Activated naive CD4-positive, alpha-beta T cell treated with anti-CD3 and anti-CD28 coated beads, Interleukin-2, amount 50 U/mL, for 72 hours (primary cell): ENCODE measurements at places on chromosomes 3 and 15.

- no peak for DNase-seq
These were observed 71.2 kb downstream of the GABRG3 start for GRCh38 chr15:27042230-27042629.

DNA sequence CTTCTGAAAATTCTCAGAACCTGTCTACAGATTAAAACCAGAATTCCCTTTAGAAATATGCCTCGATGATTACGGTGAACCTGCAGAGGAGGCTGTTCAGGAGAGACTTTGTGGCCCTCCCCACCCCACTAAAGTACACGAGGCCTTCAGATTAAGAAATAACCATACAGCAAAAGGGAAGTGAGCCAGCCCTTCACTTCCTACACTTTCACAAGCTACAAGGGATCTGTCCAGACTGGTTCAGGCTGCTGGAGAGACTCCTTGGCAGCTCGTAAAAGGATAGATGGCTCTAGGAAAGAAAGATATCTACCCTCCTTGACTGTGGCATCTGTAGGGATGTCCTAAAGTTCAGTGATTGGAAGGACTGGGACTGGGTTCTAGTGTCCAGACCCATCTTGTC, 102.6 kb downstream of the ALDH1A2 start:
- DNase-seq: no peak

GRCh38 chr15:73325191-73325861, 43.4 kb downstream of the HCN4 start:
- DNase-seq: no peak

DNA sequence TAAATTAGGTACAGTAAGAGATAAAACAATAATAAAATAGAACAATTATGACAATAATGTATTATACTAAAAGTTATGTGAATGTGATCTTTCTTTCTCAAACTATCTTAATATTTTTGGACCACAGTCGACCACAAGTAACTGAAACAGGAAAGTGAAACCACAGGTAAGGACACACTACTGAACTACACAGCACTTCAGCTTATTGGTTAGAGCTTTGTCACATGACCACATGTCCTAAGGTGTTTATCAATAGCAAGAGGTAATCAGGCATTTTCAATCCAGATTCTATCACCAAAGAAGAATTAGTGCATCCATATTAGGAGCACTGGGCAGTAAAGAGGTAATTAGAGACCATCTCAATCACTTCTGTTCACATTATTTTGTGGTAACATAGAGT, 392.8 kb downstream of the RSL24D1 start:
- no peak for DNase-seq

GRCh38 chr3:197508461-197508860, 47.3 kb downstream of the BDH1 start:
- no peak for DNase-seq

- no peak for DNase-seq
These were observed 54.8 kb downstream of the NMD3 start for GRCh38 chr3:161275919-161276318.

DNA sequence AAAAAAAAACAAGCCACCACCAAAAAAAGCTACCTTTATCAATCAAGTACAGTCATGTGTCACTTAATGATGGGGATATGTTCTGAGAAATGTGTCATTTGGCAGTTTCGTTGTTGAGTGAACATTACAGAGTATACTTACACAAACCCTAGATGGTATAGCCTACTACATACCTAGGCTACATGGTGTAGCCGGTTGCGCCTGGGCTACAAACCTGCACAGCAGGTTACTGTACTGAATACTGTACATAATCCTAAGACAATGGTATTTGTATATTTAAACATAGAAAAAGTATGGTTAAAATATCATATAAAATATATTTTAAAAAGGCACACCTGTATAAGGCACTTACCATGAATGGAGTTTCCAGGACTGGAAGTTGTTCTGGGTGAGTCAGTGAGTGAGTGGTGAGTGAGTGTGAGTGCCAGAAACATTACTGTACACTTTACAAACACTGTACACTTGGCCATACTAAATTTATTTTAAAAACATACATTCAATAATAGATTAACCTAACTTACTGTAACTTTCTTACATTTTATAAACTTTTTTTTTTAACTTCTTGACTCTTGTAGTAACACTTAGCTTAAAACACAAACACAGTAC, 25.9 kb upstream of the JMJD7 start:
- no peak for DNase-seq

- no peak for DNase-seq
These were observed 21.4 kb downstream of the NEK11 start for GRCh38 chr3:131048030-131048429.

GRCh38 chr15:58590926-58591325, 158.6 kb downstream of the ADAM10 start:
- no peak for DNase-seq

DNA sequence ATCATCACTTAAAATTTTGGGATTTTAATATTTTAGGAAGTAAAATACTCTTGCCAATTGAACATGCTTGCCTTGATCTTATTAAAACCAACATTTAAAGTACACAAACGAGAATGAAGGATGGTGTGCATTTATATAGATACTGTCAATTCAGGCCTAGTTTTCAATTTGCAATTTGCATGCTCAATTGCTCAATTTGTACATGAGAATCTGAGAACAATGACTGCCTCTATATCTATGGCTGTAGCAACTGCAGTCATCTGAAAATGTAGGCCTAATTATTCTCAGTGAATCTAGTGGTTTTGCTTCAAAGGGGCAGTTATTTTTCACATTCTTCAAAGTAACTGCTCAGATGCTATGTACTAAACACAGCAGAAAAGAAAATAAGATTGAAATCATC, 18.8 kb downstream of the ZBBX start:
- DNase-seq: no peak

DNA sequence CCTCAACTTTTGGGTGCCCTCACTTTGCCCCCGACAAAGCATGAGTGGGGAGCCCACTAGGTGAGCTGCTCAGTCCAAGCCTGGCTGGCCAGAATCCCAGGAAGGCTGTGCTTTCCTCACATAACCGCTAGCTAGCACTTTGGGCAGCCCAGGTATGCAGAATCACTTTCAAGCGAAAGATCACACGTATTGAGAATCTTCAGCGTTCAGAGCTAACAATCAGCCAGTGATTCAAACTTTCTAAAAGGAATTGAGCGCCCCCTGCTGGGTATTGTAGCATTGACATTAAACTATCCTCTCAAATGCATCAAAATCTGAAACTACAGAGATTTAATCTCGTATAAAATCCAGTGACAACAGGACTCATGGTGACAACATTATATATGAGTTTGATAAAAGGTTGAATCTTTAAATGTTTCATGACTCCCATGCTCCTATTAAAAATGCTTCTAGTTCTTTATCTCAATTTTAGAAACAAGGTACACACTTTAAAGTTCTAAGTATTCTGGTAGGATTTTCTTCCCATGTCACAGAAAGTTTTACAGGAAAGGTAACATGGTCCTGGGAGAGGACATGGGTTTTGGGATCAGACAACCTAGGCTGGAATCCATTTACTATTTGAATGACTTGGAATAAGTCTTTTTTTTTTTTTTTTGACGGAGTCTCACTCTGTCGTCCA, 11.8 kb downstream of the ANAPC13 start:
- DNase-seq: no peak

DNA sequence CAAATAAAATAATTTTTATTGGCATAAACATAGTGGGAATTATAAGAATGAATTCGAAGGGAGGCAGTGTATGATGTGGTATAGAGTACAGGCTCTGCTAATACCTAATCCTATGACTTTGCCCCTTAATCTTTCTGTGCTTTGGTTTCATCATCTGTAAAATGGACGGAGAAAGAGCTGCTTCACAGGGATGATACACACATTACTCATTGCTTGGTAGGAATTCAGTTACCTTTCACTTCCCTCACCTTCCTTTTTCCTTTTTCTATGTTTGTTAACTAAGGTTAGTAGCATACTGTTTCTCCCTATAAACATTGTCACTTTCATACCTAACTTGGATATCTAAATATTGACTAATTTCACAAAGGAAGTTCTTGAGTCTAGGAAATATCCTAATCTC, 36.2 kb downstream of the LEKR1 start:
- DNase-seq: no peak

- DNase-seq: no peak
These were observed 25.8 kb upstream of the CLK3 start for GRCh38 chr15:74589826-74590225.

DNA sequence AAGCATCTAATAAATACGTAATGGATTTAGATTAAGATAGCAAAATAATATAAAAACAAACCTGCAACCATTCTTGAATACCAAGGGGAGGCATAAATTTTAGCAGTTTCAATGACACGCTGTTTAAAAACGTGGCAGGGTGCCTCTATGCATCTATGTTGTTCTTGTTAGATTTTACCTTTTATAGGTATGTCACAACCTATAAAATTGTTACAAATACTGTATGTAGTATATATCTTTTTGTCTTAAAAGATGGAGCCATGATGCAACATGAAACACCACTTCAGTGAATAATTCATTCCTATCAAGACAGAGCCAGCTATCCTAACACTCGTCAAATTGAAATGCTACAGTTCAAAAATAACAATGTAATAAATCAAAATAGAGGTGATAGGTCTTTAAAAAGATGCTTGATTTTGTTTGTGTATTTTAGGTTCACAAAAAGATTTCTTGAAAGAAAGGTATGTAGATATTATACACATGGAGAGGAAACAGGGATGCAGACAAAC, 1059.2 kb downstream of the ROBO1 start:
- no peak for DNase-seq

- peak; percentile 94 for DNase-seq
These were observed at the start of gene RAD18 for GRCh38 chr3:8963137-8963853. TSS of gene RAD18 (minus strand) at chr3:8963472. CDS start at chr3:8963385, 87 bp downstream.

DNA sequence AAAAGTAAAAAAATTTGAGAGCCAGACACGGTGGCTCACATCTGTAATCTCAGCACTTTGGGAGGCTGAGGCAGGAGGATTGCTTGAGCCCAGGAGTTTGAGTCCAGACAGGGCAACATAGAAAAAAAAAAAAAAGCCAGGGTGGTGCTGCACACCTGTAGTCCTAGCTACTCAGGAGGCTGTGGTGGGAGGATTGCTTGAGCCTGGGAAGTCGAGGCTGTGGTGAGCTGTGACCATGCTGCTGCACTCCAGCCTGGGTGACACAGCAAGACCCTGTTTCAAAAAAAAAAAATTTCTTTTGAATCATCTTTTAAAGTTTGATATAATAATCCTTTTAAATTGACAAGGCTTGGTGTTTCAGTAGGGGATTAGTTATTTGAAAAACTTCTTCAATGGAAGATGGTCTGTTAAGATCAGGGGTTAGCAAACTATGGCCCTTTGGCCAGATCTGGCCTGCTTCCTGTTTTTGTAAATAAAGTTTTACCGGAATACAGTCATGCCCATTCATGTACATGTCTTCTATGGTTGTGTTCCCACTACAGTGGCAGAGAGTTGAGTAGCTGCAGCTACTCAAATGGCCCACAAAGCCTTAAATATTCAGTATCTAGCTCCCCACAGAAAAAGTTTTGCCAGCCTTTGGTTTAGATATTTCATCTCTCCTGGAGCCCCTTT, 28.9 kb downstream of the CDAN1 start:
- no peak for DNase-seq

DNA sequence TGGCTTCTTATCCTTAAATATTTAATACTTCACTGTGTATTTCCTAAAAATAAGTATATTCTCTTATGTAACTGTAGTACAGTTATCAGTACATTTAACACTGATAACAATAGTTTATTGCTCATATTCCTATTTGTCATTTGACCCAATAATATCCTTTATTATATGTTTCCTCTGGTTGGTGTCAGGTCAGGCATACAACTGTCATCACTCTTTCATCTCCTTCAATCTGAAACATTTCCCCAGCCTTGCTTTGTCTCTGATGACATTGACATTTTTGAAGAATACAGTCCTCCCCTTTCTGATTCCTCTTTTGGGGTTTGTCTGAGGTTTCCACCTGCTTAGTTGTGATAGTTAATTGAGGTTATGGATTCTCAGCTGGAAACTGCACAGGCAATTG, 27.8 kb downstream of the PLEKHO2 start:
- DNase-seq: no peak

DNA sequence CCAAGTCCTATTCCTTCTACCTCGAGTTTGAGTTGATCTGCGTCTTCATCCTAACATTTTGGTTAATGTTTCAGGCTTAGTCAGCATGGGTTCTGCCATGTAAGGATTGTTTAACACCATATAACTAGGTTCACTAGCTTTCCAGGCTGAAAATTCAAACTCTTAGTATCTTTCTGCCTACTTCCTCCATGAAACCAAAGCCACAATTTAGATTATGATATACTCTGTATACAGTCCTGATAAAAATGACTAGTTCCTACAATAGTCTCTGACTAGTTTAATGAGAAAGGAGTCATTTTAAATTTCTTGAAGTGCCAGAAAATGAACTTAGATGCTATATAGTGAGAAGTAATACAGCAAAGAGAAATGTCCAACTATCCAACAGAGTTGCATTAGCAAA, 6.6 kb upstream of the BTLA start:
- no peak for DNase-seq

- DNase-seq: no peak
These were observed at the start of gene PLA2G4B for GRCh38 chr15:41838400-41838897. TSS of gene PLA2G4B (plus strand) at chr15:41838847. CDS start at chr15:41838914, 67 bp downstream.

- no peak for DNase-seq
These were observed 13.8 kb downstream of the LARS2 start for GRCh38 chr3:45402138-45402537.

DNA sequence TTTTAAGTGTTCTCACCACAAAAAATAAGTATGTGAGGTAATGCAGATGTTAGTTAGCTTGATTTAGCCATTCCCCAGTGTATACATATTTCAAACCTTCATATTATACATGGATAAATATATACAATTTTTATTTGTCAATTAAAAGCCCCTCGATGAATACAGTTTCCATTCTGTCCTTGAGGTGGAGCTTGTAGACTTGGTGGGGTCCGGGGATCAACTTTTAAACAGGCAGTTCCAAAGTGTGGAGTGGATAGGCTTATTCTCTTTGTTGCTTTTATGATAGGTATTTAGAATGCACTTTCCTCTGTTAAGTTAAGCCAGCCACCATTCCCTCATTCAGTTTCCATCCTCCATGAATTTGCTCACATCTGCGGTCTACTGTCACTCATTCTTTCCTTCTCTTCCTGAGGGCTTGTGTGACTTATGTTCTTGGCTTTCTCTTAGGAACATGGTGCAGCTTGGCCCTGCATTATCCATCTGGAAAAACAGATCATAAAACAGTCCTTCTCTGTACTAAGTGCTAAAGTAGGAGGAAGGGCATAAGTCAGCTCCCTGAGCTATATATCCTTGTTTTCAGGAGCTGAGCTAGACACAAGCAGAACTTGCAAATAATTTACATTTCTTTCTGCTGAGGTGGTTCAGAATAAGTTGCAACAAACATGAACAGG, 149.1 kb downstream of the NFKBIZ start:
- DNase-seq: no peak

DNA sequence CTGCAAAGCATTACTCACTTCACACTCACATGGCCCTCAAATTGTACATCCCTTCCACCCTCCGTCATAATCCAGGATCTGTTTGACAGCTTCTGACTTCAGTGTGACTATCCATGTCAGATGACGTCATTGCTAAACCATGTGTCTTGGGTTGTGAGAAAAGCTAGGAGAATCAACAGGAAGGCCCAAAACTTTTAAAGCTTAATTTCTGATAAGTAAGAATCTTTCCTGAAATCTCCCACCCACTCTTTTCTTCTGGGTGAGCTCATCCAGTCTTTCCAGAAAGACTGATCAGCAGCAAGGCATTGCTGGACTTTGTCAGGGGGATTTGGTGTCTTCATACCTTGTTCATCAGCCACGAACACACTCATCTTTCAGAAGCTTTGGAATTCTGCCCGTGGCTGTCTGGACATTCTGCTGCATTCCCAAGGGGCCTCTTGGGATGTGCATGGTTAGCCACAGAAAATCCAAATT, 11.5 kb upstream of the LMCD1 start:
- DNase-seq: no peak
